ENCODE measurements at places on chromosomes 16 and 17.
A peak's percentile ranks its signal among the peaks of the same experiment; 100 is the strongest.

DNA sequence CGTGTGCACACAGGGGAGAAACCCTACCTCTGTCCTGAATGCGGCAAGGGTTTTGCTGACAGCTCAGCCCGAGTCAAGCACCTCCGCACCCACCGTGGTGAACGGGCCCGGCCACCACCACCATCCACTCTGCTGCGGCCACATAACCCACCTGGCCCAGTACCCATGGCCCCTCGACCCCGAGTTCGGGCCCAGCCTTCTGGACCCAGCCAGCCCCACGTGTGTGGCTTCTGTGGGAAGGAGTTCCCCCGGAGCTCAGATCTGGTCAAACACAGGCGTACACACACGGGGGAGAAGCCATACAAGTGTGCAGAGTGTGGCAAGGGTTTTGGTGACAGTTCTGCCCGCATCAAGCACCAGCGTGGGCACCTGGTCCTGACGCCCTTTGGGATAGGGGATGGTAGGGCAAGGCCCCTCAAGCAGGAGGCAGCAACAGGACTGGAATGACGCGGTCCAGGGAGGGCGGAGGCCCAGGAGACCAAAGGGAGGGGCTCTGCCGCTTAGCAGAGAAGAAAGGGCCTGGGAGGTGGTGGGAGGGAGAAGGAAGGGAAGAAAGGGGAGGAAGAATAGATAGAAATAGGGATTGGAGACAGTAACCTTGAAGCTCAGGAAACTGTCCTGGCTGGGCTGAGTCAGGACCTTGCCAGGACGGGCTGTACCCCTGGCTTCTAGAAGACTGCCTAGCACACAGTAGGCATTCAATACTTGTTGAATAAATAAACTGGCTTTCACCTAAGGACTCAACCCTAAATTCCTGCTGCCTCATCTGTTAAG, 3.6 kb downstream of the ZNF48 start:
- no peak for DNase-seq

DNA sequence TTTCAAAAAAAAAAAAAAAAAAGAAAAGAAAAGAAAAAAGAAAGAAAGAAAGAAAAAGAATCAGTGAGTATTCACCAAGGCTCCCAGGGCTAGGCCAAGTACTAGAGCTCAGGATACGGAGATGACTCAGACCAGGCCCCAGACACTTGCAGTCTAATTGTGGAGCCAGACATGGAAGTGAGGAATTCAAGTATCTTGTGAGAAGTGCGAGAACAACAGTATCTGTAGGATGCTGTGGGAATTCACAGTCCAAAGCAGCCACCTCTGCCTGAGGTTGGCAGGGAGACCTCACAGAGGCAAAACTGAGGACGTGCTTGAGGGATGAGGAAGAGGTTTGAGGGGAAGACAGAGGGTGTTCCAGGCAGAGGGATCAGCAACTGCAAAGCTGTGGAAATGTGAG, 14.0 kb upstream of the ALDOA start:
- no peak for DNase-seq

- DNase-seq = peak; percentile 49
Measured at GRCh38 chr16:71526111-71526631, at the start of gene CHST4. CHST4 (plus strand) TSS chr16:71526426; CDS start chr16:71536678, 10,252 bp downstream.

- DNase-seq = no peak
Measured at GRCh38 chr16:4767872-4768548, 1.0 kb upstream of the ZNF500 start.

DNA sequence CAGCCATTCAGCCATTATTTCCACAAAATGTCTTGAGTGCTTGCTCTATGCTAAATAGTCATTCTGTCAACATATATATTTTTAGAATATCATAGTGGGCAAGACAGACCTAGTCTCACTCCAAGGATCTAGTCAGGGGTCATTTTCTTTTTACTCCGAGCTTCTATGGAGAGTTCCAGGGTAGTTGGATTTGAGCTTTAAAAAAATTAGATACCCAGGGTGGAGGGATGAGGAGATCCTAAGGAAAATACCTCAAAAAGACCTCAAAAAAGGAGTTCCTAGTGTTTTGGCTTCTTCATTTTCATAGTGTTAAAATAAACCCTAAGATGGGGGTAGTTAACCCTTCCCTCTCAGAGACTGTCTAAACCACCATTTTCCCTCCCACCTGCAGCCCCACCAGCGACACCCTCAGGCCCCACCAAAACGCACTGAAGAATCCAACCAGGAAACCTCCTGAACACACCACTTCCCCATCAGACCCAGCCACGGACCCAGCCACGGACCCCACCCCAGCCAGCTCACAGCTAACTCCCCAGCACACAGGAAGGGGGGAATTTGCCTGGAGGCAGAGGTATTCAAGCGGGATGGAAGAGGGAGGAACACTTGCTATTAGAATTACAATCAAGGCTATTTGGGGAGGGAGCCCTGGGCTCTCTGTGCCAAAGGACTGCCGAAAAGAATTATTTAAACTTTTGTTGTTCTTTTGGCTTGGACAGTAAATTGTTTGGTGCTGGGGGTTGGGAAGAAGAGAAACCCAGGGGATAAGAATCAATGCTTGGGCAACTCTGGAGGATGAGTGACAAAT, 2.2 kb downstream of the ETV4 start:
- no peak for DNase-seq

DNA sequence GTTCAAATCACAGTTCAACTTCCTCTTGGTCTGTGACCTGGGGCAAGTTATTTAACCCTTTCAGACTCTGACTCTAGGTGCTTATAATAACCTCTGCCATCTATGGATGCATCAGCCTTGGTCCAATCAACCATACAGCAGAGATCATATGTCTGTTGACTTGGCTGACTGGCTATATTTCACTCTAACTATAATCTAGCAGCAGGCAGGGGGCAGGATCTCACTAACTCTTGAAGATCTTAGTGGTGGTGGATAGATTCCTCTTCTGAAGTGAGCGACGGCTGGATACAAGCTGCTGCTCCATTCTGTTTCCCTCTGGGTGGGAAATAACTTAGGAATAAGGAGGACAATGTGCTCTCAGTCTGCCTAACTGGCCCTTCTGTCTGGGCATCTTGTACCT, 146.6 kb downstream of the SKAP1 start:
- DNase-seq = no peak

DNA sequence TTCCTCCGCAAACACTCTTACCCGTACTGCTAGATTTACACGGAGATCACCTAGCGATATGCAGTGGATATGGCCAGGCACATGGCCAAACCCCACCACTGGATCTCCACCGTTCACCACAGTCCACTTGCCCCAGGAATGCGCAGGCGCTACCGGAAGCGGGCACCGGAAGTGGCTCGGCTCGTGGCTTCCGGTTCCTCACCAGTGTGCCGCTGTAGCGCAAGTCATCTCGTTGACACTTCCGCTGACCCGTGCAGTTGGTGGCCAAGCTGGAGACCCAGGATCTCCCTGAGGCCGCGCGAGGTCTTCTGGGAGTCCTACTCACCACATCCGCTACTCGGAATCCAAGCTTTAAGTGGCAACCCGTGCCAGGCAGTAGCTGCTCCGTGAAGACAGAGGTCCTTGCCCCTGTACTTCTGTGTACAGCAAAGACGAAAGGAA, 11.5 kb downstream of the ZNF597 start:
- peak; percentile 34 for DNase-seq
